Mucosa of gallbladder (tissue), 1 donor: ENCODE measurements at places on chromosomes 2 and 18. TPM values are rescaled to one million over a fixed set of nuclear protein-coding genes. Genes with fewer than 3 reads are reported as not detected.

- DNase-seq = no peak
These were observed 23.1 kb downstream of the RBBP8 start for GRCh38 chr18:22956226-22956625.

Gene ANKAR
- total RNA-seq = 9.3 TPM

- no peak for DNase-seq
These were observed 23.2 kb upstream of the ZNF516 start for GRCh38 chr18:76518123-76518859.

DNA sequence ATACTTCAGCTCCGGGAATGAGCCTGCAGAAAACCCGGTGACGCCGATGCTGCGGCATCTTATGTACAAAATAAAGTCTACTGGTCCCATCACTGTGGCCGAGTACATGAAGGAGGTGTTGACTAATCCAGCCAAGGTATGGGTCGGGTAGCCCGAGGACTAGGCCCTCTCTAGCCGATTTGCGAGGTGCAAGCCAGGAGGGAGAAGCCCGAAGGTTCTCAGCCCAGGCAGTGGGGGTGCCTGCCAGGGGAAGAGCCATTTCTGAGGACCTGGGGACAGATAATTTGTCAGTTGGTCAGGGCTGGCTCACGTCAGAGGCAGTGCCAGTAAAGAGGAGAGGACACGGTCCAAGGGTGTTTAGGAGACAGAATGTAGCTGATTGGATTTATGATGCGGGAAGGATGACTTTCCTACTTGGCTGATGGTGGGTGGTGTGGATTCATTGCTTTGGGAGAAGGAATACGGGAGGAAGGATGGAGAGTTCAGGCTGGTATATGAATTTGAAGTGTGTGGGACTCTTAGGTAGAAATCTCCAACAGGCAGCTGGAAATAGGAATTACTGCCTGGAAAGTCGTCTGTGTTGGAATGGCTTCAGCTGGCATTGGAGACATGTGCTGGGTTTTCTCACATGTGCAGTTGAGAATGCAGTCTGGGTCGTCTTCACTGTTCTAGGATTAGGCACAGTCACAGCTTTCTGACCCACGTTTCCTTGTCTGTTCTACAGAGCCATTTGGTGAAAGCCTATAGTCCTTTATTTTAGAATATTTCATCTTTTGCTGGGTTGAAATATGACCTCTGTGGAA lies 874 bp downstream of the NDUFAF7 start:
- peak; percentile 24 for DNase-seq

DNA sequence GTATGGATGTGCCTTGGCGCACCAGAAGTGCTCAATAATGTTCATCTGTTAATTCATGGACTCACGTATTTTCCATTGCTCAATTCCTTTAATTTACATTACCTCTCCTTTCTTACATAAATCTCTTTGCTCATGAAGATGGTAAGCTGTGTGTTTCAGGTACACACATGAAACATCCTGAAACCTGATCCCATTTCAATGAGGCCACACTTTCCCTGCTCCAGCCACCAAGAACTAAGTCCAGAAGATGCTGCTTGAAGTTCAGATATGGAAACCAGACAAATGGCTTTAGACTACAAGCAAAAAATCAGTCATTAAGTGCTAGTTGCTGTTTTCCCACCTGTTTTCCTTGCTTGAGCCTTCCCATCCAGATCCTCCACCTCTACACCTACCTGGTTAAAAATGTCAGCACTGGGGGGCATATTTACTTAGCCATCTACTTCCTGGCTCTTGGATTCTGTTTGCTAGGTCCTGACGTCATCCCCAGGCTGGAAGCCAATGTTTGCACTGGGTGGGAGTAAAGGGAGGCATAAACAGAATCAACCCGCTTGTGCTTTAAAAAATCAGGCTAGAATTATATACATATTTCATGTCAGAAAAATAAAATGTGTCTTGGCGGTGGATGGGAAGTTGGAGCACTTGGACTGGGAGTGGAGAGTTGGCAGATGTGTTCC lies 309.7 kb downstream of the OSR1 start:
- peak; percentile 66 for DNase-seq

Gene DDX1
- 69.1 TPM for total RNA-seq

GRCh38 chr2:6657855-6658254 lies 207.9 kb downstream of the CMPK2 start:
- DNase-seq = no peak

Gene EVA1A
- total RNA-seq = 0.43 TPM

Gene MYCN
- 1.4 TPM for total RNA-seq

- no peak for DNase-seq
These were observed 441.6 kb downstream of the ERBB4 start for GRCh38 chr2:212097001-212097400.

DNA sequence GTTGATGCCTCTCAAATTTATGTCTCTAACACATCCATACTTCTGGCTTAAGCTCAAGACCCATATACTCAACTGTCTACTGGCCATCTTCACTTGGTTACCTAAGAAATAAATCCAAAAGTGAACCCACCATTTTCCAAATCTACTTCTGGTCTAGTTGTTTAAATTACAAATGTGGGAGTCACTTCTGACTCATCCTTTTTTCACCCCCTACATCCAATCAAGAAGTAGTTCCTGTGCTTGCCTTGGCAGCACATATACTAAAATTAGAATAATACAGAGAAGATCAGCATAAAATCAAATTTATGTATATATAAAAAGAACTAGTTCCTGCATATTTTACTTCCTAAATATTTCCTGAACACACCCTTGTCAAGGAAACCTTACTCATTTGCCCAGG lies 53.6 kb downstream of the STRN start:
- DNase-seq = no peak

- no peak for DNase-seq
These were observed 104.0 kb downstream of the MAP4K4 start for GRCh38 chr2:101801496-101801895.

DNA sequence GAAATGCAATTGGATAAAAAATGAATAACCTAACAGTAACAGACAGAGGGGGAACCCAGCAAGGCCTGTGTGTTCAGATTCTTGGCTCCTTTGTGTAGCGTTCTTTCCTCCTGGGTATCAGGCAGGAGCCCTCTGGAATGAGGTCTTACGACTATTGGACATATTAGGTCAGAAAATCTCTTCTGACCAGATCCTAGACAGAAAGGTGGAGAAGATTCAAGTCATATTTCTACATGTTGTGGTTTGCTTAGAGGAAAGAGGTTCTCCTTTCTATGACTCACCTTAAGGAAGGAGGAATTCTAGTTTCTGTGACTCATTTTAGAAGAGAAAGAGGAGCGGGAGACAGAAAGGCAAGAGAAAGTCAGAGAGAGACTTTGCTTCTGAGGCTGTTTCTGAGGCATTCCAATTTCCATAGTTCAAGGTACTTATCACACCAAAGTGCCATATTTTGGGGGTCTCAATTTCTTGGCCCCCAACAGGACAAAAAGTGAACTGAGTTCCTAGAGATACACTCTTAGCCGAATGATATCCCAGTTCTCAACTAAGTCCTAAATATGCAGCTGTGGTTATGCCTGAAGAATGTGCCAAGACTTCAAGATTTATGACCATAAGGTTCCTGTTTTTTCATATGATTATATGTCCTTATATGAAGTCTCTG lies 618.6 kb downstream of the ZEB2 start:
- no peak for DNase-seq

Gene KCNG2
- total RNA-seq = not detected

GRCh38 chr2:102286041-102286440 lies 25.3 kb upstream of the IL1RL1 start:
- no peak for DNase-seq

DNA sequence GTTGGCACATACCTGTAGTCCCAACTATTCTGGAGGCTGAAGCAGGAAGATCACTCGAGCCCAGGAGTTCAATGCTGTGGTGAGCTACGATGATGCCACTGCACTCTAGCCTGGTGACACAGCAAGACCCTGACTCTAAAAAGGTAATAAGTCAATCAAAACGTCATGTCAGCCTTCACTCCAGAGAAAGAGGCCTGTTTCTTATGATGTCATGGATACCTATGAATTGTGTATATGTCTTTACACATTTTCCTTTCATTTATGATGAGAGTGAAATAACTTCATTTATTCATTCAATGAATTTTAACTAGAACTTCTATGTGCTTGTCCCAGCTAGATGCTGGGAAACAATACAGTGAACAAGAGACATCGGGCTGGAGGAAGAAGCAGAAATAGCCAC lies 25.0 kb upstream of the ID2 start:
- no peak for DNase-seq

Gene PSMA8
- total RNA-seq = not detected

Gene SPP2
- not detected for total RNA-seq

DNA sequence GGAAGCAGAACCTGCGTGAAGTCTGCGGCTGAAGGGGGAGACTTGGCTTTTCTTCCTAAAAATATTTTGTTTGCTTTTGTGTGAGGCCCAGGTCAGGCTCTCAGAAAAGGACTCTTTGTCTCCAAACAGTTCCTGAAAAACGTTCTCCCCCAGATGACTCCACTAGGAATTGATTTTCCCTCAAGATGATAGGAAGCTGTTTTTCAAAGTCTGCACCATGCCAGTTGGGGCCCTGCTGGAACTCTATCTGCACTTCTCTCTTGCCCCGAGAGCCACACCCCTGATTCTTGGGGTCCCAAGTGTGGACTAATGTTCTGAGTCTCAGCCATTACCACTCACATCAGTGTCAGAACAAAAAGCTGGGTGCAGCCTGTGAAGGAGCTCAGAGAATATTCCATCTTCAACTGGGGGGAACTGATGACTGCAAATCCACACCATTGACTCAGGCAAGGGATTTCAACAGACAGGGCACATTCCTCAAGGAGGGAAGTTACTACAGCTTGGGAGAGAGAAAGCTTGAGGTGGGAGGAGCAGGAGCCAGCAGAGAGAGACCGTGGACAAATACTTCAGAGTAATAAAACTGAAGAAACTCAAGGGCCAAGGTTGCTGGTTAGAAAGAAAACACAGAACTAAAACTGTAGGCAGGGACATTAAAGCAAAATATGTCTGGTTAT lies 768.3 kb downstream of the RNF144A start:
- DNase-seq = no peak

DNA sequence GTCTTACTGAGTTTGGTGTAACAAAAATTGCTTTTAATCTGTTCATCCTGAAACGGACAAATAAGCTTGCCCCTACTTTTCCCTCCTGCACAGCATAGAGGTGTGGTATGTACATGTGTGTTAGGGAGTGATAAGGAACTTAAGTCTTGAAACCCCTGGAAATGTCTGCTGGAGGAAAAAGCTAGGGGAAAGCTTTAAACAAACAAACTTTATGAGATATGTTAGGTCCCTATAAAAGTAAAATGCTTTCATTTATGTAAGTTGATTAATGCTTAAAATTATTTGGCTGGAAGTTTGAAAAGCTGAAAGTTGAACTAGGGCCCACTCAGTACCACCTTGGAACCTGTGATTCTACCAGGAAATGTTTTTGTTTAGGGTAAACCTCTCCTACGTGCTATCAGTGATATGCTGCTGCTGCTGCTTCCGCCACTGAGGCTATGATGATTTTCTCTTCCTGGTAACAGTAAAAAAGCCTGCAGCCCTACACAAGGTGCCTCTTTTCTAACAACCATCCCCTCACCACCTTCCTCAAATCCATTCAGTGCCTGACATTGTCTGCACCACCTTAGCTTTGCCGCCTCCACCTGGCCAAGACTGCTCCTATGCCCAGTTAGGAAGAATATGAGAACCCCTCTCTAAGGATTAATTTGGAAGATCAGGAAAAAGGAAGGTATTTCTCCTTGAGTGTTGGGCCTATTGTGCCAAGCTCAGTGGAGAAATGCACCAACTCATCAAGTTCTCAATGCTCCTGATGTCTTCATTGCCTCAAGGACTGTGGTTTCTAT lies 2.5 kb upstream of the YES1 start:
- no peak for DNase-seq

Gene PCARE
- total RNA-seq = not detected

- DNase-seq = no peak
These were observed 30.1 kb downstream of the GAREM2 start for GRCh38 chr2:26202981-26203490.

Gene SERPINB11
- total RNA-seq = not detected

Gene CYRIA
- 7.0 TPM for total RNA-seq

DNA sequence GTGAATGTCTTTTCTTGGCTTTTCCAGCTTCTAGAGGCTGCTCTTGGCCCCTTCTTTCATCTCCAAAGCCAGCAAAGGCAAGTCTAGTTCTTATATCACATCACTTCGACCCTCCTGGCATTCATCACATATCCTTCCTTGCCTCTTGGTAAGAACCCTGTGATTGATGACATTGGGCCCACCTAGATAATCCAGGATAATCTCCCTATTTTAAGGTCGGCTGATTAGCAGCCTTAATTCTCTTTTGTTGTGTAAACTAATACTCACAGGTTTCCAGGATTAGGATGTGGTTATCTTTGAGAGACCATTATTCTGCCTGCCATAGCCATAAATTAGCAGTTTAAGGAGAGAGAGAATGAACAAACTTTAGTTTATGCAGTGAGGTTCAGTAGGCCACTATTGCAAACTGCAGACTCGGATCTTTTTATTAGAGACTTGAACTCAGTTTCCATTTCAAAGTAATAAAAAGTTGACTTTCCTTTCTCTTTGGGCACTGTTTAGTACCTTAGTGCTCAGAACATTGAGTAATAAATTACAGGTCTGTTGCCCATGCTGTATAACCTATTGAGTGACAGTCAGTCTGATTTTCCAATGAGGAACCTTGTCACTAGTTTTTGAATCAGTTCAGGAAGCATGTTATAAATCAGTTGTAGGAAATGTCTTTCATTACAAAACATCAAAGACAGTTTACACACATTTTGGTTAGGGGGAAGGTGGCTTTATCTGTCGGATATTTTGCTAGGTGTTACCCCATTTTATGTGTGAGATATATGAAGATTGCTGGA lies 4.5 kb downstream of the NDUFV2 start:
- no peak for DNase-seq

DNA sequence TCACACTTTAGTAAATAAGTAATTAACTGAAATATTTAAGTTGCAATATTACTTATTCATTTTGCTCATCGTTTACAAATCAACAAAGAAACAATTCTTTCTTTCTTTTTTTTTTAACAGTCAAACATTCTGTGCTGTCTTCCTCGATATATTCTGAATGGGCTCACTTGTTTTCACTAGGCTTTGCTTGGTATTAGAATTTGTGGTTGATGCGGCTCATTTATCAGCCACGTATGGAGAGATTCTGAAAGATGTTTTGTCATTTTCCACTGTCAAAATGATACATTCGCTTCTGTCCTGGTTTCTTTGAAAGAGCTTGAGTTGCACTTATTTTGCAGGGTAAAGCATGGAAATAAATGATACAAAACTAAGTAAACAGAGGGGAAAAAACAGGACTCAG lies 323.7 kb downstream of the LRRTM1 start:
- no peak for DNase-seq

Gene FBLN7
- 2.9 TPM for total RNA-seq

Gene RNF152
- total RNA-seq = 18.2 TPM

GRCh38 chr2:23587341-23587880 lies 202.4 kb downstream of the KLHL29 start:
- no peak for DNase-seq

GRCh38 chr2:101157272-101157671 lies 6.1 kb upstream of the TBC1D8 start:
- no peak for DNase-seq

GRCh38 chr2:159613651-159614285 lies 2.6 kb downstream of the BAZ2B start:
- no peak for DNase-seq
